ENCODE measurements at places on chromosomes 3 and 15. TPM values are rescaled to one million over a fixed set of nuclear protein-coding genes. Genes with fewer than 3 reads are reported as not detected.

The ZCWPW2 gene
- total RNA-seq = 0.32 TPM

The FBXW12 gene
- total RNA-seq = 0.37 TPM

The GP5 gene
- total RNA-seq = not detected

The SLC9C1 gene
- total RNA-seq = not detected

The MORC1 gene
- not detected for total RNA-seq

The GOLGA8T gene
- not detected for total RNA-seq

The USP19 gene
- 69.4 TPM for total RNA-seq

The GRK7 gene
- not detected for total RNA-seq

The ROPN1 gene
- total RNA-seq = not detected

The WDR93 gene
- not detected for total RNA-seq

The SERINC4 gene
- 1.9 TPM for total RNA-seq

The PROS1 gene
- not detected for total RNA-seq

The SQOR gene
- total RNA-seq = 0.42 TPM

The DISP2 gene
- total RNA-seq = 0.25 TPM

The ARRDC4 gene
- total RNA-seq = not detected

The DAZL gene
- not detected for total RNA-seq

The ADIPOQ gene
- total RNA-seq = not detected

The CORO2B gene
- total RNA-seq = 10.5 TPM

The CD80 gene
- not detected for total RNA-seq

The MLF1 gene
- not detected for total RNA-seq

The ISLR2 gene
- not detected for total RNA-seq

The LRRC34 gene
- total RNA-seq = 3.3 TPM

The FETUB gene
- not detected for total RNA-seq

The TNNC1 gene
- total RNA-seq = 5.0 TPM
